Stimulated activated CD8-positive, alpha-beta memory T cell treated with anti-CD3 and anti-CD28 coated beads, Interleukin-4, amount 100 ng/mL, for 24 hours (primary cell): ENCODE measurements at places on chromosomes 16 and 17.

GRCh38 chr17:32772453-32773025 lies 104.4 kb downstream of the MYO1D start:
- no peak for DNase-seq

DNA sequence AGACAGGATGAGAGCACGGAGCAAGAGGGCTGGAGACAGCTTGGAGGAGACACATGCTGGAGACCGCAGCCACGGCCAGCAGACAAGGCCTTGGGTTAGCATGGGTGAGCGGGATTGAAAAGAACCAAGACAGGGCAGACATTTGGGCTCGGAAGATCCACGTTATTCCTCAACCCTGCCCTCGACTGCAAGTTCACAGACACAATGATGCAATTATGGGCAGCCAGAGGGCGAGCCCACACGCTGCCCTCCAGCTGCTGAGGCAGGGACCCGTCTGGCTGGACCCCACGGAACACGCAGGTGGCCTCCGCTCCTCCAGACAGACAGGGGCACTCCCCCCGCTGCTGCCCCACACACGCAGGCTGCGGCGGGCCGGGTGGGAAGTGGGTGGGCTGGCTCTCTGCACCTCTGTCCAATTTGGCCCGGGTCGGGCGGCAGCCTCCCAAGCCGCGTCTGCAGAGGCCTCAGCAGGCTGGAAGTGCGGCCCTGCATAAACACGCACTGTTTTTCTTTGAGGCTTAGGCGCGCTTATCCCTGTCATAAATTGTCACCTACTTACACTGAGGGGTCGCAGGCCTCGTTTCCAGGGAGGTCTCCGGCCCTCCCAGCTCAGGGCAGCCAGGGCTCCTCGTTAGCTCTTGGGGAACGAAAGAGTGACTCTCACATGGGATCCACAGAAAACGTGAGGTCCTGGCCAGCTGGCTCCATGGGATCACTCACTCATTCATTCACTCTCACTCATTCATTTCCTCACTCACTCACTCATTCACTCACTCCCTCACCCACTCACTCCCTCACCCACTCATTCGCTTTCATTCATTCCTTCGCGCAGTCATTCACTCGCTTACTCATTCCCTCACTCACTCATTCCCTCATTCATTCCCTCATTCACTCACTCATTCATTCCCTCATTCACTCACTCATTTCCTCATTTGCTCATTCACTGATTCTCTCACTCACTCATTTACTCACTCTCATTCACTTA lies 303.9 kb downstream of the C16orf95 start:
- DNase-seq: no peak

- no peak for DNase-seq
Observed at GRCh38 chr17:31231852-31232251, 65.2 kb downstream of the OMG start.

GRCh38 chr16:17347624-17348023 lies 123.1 kb downstream of the XYLT1 start:
- DNase-seq: no peak

GRCh38 chr16:64762211-64762610 lies 359.7 kb downstream of the CDH11 start:
- no peak for DNase-seq
